Cerebellum (tissue), 4 donors: ENCODE measurements at places on chromosomes 4 and X. TPM values are rescaled to one million over a fixed set of nuclear protein-coding genes. Genes with fewer than 3 reads are reported as not detected.

GRCh38 chr4:130955520-130955919, 1859.6 kb downstream of the C4orf33 start:
- DNase-seq: no peak

Gene TENM3
- total RNA-seq: 163 TPM

Gene SPANXA1
- total RNA-seq: not detected

- DNase-seq: no peak
Observed at GRCh38 chr4:175127314-175127713, 209.2 kb downstream of the ADAM29 start.

DNA sequence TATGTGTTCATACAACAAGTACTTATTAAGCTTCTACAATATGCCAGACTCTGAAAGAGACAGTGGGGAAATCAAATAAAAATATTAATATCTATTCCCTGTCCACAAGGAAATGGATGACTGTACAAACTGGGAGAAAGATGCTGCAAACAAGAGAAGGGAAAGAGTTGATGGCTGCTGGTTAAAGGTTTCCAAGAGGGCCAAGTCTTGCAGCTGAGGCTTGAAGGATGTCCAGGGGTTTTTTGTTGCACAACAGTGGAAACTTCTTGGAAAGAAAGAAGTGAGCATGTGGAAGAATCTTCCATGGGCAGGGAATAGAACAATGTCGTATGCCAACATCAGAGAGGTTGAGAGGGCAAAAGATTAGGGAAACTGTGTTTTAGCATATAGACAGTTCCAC, 95.8 kb downstream of the MID1 start:
- no peak for DNase-seq

- no peak for DNase-seq
Observed at GRCh38 chrX:25013632-25014365, 2.0 kb downstream of the ARX start.

Gene HTRA3
- total RNA-seq: 2.4 TPM

DNA sequence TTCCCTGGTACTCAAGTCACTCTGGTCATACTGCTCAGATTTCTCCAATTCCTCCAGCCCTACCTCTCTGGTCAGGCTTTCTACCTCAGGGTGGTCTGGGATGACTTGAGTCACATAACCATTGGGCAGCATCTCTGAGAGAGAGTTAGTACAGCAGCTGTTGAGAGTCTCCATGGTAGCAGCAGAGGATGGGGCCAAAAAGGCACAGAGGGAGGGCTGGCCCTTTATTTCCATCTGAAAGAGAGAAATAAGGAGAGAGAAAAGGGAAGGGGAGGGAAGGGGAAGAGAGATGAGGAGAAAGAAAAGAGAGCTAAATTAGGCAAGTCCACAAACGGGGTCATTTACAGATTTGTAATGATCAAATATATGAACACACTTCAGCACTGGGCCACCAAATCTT, 149.1 kb upstream of the ARHGEF9 start:
- DNase-seq: no peak

- DNase-seq: no peak
Observed at GRCh38 chr4:7195546-7196287, 3.4 kb downstream of the SORCS2 start.
